ENCODE measurements at places on chromosomes 11 and 22.

DNA sequence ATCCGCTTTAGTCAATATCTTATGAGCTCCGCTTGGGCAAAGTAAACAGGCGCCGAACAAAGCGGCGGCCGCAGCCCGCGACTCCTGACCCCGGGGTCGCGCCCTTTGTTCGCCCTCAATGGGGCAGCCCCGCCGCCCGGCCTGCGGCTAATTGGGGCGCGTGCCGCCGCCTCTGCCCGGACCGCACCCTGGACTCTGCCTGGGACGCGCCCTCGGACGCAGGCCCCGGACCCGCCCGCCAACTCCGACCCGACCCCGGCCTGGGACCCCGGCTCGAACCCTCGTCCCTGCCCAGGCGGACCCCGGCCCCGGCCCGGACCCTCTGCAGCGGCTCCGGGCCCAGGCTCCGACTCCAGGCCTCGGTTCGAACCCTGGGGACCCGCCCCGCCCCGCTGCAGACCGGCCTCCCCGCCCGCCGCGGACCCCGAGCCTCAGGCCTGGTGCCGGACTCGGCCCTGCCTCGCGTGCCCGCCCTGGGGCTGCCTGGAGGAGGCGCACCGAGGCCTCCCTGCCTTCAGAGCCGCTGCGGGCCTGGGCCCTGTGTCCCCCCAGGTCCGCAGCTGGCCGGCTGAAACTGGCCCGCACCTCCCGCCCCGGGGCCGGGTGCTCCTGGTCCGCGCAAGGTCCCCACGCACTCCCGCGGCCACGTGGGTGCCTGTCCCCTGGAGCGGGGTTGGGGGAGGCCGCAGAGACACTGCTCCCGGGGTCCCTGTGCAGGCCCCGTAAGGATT, 84.7 kb upstream of the WNT7B start:
- no peak for DNase-seq

DNA sequence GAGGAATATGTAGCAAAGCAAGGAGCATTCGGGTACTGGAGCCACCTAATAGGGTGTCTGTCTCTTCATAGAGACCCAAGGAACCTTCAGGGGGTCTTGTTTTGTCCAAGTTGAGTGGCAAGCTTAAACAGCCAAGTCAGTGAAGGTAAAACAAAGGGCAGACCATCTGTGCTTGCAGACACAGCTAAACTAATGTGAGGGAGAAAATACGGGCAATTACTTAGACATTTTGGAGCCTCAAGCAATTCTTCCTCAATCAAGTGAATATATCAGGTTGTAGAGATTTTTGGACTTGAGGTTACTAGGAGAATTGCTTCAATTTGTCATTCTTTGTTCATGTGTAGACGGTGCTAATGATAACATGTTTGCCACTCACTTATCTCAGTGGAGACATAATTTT, 148.2 kb upstream of the ARHGAP20 start:
- no peak for DNase-seq

DNA sequence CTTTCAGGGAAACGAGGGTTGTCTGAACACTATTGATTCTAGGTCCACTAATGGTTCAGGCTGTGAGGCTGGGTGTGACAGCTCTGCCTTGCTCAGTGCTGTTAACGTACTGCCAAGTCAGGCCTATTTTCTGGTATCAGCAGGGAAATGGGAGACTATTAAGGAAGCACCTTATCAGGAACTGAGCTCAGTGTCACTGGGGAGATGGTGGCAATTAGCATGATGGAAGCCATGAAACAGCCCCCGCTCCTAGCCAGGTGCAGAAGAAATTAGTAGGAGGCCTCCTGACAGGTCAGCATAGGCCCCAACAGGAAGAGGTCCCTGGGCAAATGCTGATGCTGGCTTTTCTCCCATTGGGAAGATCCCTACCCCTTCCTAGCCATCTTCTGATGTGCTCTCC, 42.6 kb upstream of the LMO2 start:
- DNase-seq: no peak

DNA sequence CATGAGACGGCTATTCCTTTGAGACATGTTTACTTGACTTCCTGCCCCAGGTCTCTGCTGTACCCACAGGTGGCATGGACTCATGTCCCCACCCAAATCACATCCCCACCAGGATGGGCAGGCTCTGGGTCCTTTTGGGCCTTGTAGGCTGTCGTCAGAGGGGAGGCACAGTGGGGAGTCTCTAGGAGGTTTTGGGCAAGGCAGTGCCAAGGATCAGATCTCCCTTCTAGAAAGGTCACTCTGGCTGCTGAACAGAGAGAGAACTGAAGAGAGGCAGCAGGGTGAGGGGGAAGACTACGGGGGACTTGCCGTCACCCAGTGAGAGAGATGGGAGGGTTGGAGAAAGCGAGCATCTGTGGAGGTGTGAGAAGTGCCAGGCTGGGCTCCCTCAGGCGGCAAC, 4.6 kb upstream of the KCNQ1OT1 start:
- DNase-seq: no peak

GRCh38 chr22:24144056-24144777, 37.1 kb upstream of the SUSD2 start:
- DNase-seq: no peak

DNA sequence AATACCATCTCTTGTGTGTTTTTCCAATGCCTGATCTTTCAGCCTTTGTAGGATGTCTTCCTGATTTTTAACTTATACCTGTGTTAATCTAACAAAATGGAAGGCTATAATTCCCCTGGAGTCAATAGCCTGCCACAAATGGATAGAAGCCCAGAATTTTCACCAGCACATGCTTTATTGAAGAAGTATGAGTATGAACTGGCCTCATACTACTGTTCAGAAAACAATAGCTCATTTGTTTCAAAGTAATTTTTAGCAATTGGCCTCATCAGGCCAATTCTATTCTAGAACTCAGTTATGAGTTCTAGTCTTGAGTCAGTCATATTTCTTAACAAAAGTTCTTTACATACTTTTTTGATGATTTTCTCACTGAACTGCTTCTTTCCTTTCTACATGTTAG, 40.6 kb upstream of the SLC37A2 start:
- no peak for DNase-seq

DNA sequence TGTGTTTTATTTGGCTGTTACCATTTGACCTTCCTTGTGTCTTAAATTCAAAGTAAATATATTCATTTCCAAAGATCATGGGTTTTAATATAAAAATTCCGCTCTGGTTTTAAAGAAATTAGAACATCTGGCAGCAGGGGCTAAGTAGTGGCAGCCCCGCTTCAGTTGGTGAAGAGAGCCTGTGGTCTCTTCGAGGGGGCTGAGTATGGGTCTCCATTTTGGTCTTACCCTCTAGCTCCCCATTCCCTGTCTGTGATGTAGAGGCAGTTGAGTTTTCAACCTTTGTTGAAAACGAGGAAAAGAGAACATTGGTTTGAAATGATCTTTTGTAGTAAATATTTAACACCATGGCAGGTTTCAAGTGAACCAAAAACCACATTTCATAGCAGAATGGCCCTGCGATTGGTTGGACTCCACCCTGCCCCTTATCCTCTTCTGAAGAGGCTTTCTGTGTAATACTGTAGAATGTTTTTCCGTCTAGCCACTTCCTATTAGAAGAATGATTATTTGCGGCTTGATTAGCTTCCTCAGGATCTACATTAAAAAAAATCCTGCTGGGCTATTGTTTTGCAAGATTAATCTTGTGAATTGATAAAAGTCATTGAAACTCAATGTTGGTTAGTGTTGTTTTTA, 17.7 kb downstream of the APLP2 start:
- DNase-seq: no peak

- peak; percentile 21 for DNase-seq
Measured at GRCh38 chr11:12901272-12901671, 107.8 kb upstream of the RASSF10 start.

GRCh38 chr11:117770061-117770460, 27.0 kb downstream of the DSCAML1 start:
- DNase-seq: no peak

GRCh38 chr11:78869293-78869692, 294.6 kb upstream of the NARS2 start:
- DNase-seq: no peak

- DNase-seq: peak; percentile 93
Measured at GRCh38 chr22:36913427-36914389, at the start of gene CSF2RB. Gene CSF2RB, plus strand, starts transcription at chr22:36913628. Its CDS starts 8,580 bp downstream, at chr22:36922208.

DNA sequence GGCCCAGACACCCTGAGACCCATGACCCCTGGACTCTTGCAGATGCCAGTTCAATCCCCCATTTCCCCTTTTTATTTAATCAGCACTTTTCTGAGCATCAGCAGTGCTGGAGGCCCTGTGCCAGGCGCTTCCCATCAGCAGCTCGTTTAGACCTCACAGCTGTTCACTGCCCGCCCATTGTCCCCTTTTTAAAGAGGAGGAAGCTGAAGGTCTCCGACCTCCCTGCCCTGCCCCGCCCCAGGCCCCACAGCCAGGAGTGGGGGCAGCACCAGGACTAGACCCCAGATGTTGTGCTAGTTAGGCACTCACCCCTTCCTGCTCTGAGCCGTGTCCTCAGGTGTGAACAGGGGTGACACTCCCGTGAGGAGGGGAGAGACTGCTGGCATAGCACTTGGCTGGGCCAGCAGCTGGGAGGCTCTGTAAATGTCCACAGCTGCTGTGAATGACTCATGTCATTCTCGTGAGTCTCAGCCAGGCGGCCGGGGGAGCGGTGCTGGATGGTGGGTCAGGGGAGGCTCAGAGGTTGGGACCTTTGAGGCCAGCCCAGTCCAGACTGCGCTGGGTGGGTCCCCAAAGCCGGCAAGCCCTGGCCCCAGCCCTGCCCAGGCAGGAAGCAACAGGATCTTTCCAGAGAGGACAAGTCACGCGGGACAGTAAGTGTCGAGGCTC, 19.9 kb downstream of the EMID1 start:
- DNase-seq: no peak

DNA sequence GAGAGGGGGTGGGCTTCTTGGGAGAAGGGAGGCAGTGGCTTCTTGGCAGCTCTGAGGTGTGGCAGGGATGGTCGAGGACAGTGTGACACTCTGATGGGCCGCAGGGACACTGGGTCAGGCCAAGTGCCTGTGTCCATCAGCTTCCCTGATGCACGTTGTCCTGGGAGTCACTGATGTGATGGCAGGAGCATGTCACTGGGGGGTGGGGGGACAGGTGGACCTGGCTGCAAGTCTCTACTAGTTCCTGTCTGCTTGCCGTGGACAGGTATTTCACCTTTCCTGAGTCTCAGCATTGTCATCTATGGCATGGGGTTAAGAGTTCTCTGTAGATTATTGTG, 592.9 kb downstream of the TBC1D22A start:
- DNase-seq: no peak

DNA sequence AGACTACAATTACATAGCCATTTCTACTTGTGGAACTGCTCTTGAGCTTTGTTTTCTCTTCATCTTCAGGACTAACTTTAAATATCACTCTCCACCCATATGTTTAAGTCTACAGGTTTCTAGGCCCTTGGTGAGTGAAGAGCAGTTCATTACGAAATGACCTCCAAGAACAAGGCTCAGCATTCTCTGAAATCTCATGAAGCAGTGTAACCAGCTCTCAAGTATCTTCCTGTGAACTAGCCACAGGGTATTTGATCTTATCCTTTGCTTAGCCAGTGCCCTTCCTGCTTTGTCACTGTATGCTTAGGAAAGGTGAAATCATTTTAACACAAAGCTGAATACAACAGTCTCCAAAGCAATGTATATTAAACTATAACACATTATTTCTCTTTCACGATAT, 20.4 kb upstream of the LYVE1 start:
- no peak for DNase-seq
